ENCODE measurements at places on chromosomes 6 and 20.

GRCh38 chr6:144064402-144065212 lies 30.8 kb downstream of the SF3B5 start:
- DNase-seq, result peak; percentile 9

GRCh38 chr6:513961-514360 lies 122.4 kb downstream of the IRF4 start:
- no peak for DNase-seq

DNA sequence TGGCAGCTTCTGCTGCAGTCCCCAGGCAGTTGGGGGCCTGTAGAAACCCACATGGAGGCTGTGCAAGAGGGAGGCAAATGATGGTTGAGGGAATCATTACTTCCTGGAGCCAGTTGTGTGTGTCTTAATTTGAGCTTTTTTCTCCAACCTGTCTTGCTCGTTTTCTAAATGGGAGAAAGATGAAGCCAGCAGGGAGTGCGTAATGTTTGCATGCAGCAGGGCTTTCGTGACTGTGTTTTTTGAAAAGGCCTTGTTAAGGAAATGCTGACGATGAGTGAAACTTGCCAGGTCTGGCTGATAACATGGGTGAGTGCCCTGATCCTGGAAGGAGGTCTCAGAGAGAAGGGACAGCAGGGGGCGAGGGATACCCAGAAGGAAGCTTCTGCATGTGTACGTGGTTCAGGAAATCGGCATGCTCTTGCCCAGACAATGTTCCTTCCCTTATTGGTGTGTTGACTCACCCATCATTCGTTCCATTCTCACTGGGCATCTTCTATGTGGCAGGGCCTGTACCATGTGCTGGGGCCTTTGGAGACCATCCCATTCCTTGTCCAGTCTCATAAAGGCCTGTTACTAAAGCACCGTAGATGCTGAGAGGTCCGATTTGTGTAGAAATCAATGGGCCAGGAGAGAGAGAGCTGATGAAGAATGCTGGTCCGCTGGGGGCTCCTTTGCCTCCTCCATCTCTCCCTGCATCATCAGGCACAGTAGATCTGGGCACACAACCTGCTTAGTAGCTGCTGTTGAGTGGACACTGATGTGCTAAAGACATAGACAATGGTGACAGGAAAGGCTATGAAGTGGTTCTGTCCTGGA lies 27.4 kb downstream of the GLP1R start:
- DNase-seq, result no peak

- DNase-seq, result peak; percentile 36
These were observed 13.6 kb upstream of the SLCO4A1 start for GRCh38 chr20:62628691-62629090.

DNA sequence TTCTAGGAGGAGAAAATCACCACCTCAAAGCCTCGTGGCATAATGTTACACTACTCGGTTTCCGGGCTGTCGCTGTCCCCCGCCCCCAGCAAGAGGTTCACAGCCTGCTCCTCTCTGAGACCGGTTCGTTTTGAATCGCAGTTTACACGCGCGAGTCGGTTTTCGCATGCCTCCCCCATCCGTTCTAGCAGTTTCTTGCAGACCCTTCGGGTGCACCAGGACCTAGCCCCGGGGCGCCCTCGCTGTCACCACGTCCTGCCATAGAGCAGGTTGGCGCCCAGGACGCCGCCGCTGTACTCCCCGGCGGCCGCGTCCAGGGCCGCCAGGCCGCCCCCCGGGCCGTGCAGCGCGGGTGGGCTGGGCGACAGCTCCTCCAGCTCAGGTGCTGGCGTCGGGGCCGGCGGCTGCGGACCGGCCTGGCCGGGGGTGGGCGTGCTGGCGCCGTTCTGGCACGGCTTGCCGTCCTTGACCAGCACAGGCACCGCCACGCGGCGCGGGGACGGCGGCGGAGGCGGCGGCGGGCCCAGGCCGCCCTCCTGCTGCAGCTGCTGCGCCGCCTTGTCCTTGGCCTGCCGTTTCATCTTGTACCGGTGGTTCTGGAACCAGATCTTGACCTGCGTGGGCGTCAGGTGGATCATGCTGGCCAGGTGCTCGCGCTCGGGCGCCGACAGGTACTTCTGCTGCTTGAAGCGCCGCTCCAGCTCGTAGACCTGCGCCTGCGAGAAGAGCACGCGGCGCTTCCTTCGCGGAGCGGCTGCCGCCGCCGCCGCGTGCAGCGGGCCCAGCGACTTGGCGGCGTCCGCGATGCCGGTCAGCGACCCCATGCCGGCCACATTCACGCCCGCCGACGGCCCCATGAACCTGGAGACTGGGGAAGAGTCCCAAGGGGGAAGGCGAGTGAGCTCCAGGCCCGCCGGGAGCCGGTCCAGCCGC lies 1.4 kb downstream of the NKX2-4 start:
- no peak for DNase-seq

DNA sequence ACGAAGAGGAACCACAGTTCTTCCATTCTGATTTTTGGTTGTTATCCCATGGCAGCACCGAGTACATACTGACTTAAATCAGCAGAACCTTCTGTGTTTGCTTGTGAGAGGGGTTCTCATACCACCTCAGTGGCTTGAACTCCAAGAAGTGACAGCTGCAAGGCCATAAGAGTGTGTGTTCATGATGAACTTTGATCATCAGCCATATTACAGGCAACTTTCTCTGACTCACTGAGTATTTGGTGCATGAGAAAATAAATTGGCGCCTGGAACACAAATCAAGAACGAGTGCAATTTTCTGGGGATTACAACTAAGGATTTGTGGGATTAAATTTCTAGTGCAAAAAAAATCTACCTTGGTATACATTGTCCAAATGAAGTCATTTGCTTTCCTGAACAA lies 68.9 kb downstream of the CYP39A1 start:
- no peak for DNase-seq

- no peak for DNase-seq
These were observed 39.6 kb downstream of the CTNNBL1 start for GRCh38 chr20:37733416-37733815.

DNA sequence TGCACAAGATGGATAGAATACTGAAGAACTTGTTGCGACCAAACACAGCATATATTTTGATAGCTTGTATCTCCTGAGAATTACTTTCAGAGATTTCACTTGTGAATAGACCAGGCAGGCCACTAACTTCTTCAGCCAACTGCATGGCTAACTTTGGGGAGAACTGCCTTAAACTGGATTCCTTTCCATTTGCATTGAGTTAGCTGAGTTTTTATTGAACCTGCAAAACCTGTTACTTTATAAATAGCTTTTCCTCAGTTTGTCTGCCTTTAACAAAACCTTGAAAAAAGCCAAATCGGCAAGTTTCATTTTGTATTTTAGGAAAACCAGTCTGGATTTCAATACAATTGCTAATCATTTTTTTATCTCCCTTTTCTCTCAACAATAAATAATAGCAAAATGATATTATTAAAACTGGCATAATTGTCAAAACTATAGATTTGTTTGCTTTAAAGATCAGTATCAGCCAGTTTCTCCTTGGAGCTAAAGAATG lies 72.6 kb upstream of the SCGN start:
- no peak for DNase-seq

- DNase-seq, result no peak
These were observed 45.8 kb downstream of the RGS17 start for GRCh38 chr6:153085239-153085638.

- DNase-seq, result no peak
These were observed 2.9 kb upstream of the PKIG start for GRCh38 chr20:44579313-44580081.

Data from EL (cell line).